ENCODE measurements at places on chromosomes 6 and 20.

DNA sequence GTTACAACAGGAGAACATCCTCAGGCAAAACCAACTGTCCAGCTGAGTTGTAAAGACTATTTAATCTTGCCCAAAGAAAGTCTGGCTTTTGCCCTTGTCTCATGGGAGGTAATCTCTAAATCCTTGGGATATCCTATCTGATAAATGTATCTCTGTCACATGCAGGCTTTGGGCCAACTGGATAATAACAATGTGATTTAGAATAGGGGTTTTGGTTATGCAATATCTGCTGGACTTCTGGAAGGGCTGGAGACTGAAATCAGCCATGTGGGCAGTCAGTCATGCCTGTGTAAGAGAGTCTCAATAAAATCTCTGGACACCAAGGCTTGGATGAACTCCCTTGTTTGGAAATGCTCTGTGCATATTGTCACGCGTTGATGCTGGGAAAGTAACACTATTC lies 56.3 kb upstream of the PRL start:
- DNase-seq: no peak

- peak; percentile 29 for DNase-seq
Observed at GRCh38 chr6:159973406-159973805, 4.5 kb downstream of the IGF2R start.

DNA sequence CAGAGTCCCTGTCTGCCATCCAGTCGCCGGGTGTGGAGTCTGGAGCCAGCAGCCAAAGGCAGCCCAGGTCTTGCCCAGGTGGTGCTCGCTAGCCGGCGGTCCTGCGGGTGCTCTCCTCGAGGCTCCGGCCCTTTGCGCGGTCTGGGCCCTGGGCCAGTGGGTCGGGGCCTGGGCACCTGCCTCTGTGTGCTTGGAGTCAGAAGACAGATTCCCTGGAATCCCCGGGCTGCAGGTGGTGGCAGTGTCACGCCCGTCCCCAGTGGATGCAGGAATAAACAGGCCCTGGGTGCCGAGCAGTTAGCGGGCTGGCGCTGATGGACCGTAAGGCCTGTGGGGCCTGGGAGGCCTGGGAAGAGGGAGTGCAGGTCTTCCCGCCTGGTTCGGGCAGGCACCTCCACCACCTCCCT lies 5.3 kb downstream of the SS18L1 start:
- DNase-seq: no peak

DNA sequence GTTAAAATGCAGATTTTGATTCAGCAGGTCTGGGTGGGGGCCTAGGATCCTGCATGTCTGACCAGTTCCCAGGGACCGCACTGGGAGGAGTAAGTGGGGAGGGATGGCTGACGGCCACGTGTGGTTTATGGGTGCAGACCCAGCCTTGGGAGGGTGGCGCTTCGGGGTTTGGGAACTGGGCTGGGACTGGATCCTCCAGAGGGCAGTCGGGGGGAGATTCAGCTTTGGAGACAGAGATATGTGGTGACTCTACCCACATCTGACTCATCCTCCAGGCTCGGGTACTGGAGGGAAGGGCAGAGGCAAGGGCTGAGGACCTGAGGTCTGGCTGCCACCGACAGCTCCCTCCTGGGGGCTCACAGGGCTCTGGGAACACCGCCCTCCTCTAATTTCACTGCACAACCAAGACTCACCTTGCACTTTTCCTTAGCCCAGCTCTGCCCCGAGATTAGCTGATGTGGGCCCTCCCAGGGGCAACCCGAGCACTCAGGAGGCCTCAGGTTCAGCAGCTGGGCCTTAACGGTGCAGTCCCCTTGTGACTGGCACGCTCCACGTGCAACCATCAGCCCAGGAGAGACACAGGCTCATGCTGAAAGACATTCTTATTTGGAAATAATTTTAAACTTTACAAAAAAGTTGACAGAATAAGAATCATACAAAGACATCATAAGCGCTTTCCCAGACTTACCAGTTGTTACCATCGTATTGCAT lies 172.8 kb upstream of the PMEPA1 start:
- DNase-seq: no peak

DNA sequence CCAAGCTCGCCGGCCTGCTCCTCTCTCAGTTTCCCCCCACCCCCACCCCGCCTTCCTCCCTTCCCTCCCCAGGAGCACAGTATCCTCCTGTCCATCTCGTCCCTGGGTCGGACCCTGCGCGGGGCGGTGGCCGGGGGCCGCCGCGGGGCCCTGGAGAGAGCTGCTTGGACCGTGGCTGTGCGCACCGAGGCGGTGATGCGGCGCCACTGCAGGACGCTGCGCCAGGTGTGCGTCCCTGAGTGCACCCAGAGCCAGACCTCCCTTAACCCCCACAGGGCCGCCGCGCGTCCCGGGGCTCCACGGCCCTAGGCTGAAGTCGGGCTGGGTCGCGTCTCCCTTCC lies 2.2 kb downstream of the C20orf204 start:
- DNase-seq: peak; percentile 89

GRCh38 chr6:168712993-168713392 lies 272.0 kb downstream of the SMOC2 start:
- DNase-seq: peak; percentile 17

DNA sequence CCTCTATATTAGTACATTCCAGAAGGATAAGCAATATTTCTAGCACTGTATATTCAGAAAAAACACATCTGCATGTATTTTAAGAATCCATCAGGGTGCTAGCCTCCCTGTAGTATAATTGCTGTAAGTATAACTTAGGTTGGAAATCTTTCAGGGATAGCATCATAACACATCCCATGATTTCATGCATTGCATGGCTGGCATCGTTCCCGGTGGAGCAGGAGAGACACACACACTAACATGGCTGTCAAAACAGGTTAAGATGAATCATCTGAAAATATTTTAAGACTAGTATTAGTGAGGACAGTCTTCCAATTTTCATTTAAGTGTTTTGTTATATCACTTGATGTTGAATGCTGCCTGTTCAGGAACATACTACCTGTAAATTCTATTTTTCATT lies 32.1 kb upstream of the CENPW start:
- no peak for DNase-seq

DNA sequence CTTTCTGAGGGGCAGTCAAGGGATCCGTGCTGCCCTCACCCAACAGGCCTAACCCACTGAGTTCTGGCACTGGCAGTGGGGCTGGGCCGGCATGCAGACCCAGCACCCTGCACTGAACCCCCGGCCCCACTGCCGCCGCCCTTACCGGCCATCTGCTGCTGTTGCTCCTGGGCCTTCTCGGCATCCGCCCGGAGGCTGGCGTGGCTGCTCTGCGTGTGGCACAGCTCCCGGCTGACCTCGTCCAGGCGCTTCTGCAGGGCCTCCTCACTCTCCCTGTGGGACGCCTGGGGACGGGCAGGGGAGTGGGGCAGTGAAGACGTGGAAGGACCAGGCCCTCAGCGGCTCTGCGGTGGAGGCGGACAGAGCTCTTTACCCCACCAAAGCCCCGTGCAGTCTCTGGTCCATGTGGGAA lies 52.4 kb downstream of the RRBP1 start:
- no peak for DNase-seq

GRCh38 chr6:70142034-70142433 lies 160.8 kb downstream of the COL9A1 start:
- no peak for DNase-seq

GRCh38 chr6:109381061-109381746 lies 1.1 kb downstream of the CD164 start:
- DNase-seq: peak; percentile 57

DNA sequence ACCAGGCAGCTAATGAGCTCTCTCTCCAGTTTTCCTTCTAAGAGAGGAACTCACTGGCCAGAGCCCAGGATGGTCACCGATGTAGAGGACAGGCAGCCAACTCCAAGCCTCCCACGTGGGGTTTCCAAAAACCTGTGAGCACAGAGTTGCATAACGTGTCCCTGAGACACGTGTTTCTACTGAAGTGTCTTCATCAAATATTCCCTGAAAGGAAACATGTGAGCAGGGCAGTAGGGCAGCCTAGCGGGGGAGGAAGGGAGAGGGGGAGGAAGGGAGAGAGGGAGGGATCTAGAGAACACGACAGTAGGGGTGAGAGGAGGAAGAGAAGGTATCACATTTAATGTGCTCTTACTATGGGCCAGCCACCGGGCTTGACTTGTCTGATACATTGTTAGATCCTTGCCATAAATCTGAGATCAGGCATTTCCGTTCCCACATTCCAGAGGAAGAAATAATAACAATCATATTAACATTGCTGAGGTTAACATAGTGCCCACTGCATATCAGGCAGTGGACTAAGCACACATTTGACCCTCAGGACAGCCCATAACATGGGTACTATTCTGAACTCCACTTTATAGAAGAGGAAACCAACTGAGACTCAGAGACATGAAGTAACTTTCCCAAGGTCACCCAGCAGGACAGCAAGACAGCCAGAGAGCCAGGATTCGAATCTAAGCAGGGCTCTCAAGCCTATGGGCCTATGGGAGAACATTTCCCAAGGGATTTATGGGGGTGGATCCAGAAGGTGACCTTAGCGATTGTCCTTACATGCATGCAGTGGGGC lies 4.5 kb upstream of the SYS1 start:
- DNase-seq: peak; percentile 64

DNA sequence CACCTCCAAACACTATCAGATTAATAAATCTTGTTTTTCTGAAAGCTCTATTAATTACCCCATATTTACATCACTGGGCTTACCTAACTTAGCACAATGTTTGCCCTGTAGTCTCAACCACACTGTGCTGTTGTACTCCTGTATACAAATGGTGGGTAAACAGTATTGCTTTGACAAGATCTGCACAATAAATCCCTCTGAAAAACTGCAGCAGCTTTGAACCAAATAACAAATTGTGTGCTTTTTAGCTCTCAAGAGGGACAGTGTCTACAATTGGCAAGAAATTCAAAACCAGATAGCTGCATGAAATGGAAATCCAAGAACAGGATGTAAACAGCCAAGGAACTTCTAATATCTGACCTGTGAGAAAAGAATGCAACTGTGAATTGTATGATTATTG lies 10.4 kb downstream of the KIF6 start:
- peak; percentile 20 for DNase-seq

GRCh38 chr20:6783752-6784151 lies 16.3 kb downstream of the BMP2 start:
- no peak for DNase-seq

GRCh38 chr6:87251225-87251624 lies 71.2 kb upstream of the SMIM8 start:
- DNase-seq: no peak

GRCh38 chr6:113558966-113559365 lies 298.2 kb upstream of the MARCKS start:
- no peak for DNase-seq

DNA sequence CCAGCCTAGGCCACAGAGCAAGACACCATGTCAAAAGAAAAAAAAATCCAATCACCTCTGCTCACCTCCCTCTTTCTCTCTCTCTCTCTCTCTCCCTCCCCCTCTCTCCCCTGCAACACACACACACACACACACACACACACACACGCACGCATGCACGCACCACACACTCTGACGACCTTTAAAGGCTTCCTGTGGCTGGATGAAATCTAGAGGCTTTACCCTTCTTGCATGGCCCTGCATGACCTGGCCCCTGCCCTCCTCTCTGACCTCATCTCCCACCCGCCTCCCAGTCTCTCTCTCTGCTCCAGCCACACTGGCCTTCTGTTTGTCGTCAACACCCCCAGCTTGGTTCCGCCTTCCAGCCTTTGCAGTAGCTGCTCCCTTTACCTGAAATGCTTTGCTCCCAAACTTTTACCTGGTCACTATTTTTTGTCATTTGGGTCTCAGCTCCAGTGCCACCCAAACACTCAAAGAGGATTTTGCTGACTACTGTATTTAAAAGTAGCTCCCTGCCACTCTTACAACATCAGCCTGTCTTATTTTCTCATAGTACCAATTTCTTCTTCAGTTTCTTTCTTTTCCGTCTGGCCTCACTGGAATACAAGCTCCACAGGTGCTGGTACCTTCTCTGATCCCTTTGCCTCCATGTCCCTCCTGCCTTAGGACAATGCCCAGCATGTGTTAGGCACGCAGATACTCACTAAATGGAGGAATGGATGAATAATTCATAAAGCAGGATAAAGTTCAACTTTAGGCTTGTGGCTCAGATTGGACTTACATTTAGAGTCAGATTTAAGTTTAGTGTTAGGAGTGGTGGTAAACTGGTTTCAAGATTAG lies 4.3 kb upstream of the LTA start:
- DNase-seq: no peak

DNA sequence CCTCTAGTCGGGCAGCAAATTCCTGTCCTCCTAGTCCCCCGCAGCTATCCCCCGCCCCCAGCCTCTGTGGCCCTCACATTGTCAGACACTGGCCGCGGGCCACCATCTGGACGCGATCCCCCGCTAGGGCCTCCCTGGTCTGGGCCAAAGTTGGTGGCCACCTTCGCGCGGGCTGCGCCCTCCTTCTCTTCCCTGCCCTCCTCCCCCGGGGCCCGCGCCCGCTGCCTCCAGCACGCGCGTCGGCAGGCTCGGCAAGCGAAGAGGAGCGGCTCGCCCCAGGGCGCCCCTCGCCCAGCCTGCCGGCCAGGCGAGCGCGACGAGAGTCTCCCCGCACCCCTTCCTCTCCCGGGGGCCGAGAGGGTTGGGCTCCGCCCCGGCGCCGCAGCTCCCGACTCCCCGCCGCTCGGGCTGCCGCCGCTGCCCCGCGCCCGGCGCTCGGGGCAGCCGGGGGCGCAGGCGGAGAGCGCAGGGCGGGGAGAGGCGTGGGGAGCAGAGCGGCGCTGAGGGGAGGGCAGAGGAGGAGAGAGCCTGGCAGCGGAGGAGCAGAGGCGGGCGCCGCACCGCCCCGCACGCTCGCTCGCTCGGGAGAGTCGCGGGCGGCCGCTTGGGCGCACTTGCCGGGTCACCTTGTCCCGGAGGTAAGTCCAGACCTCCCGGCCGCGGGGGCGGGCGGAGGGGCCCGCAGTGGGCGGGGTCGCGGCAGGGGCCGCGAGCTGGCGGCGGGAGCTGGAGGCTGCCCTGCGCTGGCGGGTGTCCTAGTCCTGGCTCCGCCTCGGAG lies at the start of gene SYNDIG1:
TSS of gene SYNDIG1 (plus strand) at position 514 of the 778 bp plus-strand sequence. CDS start 73,469 bp downstream, outside the sequence.
- no peak for DNase-seq

DNA sequence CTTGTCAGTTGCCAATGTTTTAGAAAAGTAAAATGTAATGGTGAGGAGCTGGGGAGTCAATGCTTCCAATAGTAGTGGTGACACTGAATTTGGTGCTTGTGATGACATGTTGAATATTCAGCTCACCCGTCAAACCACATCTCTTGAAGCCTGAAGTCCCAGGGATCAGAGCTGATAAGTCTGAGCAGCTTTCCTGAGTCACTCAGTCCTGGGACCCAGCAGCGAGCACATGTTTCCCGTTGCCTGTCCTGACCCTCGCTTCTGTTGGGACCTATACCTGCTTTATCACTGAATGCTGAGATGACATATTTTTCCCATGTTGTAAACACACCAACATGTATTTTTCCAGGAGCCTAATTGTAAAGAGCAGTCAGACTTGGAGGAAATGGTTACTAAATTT lies 693.6 kb downstream of the QKI start:
- DNase-seq: no peak

GRCh38 chr6:62446647-62447316 lies 160.8 kb upstream of the KHDRBS2 start:
- peak; percentile 28 for DNase-seq
